ENCODE measurements at places on chromosomes 2 and 18. TPM values are rescaled to one million over a fixed set of nuclear protein-coding genes. Genes with fewer than 3 reads are reported as not detected.

DNA sequence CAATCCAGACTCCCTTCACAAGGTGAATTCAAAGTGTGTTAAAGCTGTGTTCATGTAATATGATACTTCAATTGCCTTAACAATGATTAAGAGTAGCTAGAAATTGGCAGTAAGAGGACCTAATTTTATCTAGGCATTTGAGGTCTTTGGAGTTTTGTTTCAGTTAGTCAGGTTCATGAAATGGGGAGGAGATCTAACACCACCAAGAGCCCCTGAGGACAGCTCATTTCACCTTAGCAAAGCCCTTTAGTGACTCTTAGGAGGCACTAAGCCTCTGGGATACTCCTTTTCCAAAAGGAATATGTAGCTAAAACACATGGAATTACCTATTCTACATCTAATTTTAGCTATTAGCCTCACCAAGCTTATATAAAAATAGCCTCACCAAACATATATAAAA lies 716.5 kb upstream of the RAB6C start:
- DNase-seq = no peak

DNA sequence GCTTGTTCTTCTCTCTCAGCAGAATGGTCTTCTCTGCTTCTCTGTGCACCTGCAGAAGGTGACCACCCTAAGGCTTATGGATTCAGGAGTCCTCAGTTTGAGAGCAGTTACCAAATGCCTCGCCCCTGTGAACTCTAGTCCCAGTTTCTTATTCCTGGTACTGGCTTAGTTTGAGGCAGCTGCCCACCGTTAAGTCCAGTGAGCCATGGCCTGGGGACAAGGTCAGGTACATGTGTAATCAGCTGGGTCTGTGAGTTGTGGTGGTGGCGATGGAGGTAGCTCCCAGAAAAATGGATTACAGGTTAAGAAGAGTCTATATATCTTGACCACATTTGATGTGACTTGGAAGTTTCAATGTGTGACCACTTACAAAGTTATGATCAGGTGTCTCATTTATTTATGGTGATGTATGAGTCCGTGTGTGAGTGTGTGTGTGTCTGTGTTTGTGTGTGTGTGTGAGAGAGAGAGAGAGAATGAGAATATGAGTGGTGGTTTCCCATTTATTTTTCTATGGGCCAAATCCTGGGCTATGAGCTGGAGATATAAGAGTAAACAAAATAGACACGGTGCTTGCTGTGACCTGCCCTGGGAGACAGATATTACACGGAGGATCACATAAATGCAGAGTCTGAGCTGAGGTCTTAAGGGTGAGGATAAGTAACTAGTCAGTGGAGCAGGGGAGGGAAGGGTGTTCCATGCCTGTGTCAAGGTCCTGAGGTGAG lies 13.0 kb upstream of the IL1RN start:
- no peak for DNase-seq

- no peak for DNase-seq
Measured at GRCh38 chr2:168804214-168804613, 1.8 kb downstream of the NOSTRIN start.

GRCh38 chr2:84972932-84973331 lies 2.0 kb downstream of the KCMF1 start:
- DNase-seq = no peak

GRCh38 chr18:3872641-3873040 lies 422.7 kb downstream of the TGIF1 start:
- DNase-seq = no peak

DNA sequence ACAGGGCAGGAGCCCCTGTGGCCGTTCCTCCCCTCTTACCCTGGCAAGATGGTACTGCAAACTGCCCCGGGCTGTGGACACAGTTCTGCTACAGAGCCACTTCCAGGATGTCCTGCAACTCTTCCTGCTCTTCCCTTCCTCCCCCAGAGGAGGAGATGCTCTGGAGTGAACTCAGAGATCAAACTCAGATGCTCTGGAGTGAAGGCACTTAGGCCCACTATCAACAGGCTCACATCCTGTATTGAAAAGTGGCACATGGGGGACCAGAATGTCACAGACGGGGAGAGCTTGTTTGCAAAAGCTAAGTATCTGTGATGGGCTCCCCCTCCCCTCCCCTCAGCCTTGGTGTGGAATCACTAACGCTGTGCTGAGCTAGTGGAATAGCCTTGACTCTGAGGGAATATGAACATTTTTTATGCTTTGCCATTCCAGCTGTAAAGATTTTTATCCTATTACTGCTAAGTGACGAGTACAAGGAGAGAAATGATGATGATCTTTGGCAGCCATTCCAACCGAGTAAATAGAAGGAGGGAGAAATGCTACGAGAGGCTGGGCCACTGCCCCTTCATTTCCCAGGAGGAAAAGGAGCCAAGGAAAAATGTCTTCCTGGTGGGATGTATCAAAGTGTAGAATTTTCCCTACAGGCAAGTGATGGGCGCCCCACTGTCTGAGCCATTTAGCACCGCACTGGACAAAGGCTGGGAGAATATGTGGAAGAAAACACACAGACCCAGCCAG lies 152.6 kb downstream of the GALNT14 start:
- DNase-seq = no peak

DNA sequence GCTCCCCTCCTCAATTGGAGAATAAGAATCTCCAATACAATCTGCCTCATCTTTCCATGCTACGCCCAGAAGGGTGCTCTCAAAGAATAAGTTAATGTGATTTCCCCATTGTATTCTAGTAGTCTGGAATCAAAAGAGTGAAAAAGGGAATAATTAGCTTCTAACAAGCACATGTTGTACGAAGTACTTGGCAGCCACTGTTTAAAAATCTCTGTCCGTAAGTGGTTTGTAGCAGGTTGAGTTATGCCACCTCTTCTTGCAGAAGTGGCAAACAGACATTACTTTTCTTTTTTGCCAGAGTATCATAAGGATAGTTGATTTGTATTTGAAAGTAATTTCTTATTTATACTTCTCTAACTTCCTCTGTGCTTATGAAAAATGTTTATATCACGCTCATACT lies 184.7 kb downstream of the CD226 start:
- DNase-seq = no peak

GRCh38 chr18:64244571-64244970 lies 95.7 kb upstream of the LINC00305 start:
- no peak for DNase-seq

DNA sequence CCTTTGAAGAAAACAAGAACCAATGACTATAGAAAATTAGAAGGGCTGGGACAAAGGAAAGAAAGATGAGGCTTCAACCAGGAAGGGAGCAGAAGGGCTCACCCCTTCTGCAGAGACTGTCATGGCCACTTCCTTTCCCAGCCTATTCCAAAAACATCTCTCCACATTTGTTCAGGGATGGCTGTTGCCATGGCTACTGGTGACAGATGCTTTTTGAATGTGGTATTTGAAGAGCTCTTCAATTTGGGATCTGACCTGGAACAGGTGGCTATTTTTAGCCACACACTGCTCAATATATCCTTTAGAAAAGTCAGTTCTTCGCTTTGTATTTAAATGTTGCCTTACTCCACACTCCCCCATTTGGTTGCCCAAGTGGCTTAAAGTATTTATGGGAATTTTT lies 64.1 kb upstream of the LCLAT1 start:
- no peak for DNase-seq

GRCh38 chr2:20631617-20632307 lies 19.1 kb downstream of the HS1BP3 start:
- DNase-seq = no peak

The CLEC4F gene
- not detected for total RNA-seq

The NFE2L2 gene
- 74.6 TPM for total RNA-seq

The GPR35 gene
- total RNA-seq = 1.0 TPM

The CYBRD1 gene
- total RNA-seq = 120 TPM

The NDUFS1 gene
- 134 TPM for total RNA-seq
